ENCODE measurements at places on chromosomes 6 and 20. TPM values are rescaled to one million over a fixed set of nuclear protein-coding genes. Genes with fewer than 3 reads are reported as not detected.

GRCh38 chr6:48917233-48917632 lies 545.8 kb downstream of the MMUT start:
- H3K36me3 ChIP-seq: no peaks in the 10 kb centered on the region
- H3K4me1 ChIP-seq: no peaks in the 10 kb centered on the region
- DNase-seq: no peak
- H3K27me3 ChIP-seq: no peaks in the 10 kb centered on the region

DNA sequence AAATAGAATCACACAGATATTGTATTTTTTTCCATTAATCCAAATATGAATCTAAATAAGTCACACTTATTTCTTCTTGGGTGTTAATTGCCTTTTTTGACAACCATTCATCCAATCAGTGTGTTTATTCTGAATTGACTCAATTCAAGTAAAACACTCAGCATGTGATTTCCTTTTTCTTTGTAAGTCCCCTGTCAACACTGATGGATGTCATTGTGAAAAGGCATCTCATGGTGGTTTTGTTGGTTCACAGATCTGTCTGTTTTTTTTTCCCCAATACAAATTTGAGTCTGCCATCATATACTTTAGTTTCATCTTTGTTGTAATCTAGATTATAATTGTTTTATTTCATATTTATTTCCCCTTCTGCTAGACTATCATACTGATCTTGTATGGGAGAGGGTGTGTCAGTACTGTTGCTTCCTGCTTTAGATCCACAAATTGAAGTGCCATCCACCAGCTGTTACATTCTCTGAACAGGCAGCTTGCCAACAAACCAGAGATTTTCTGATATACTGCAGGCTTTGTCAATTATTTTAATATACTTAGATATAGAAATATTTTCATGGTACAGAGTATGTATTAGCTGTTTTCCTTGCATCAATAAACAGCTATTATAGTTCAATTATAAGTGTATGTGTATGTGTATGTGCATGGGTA lies 64.2 kb upstream of the FLRT3 start:
- no peak overlapping the region for H3K27ac ChIP-seq
- DNase-seq: no peak
- no peaks in the 10 kb centered on the region for H3K36me3 ChIP-seq
- H3K27me3 ChIP-seq: no peaks in the 10 kb centered on the region
- no peaks in the 10 kb centered on the region for H3K4me1 ChIP-seq
- H3K4me3 ChIP-seq: no peak overlapping the region

Gene TCP11
- 0.65 TPM for total RNA-seq

- peaks cover 2% of the 10 kb centered on the region for H3K27me3 ChIP-seq
- peaks cover 11% of the 10 kb centered on the region for H3K4me1 ChIP-seq
- DNase-seq: no peak
- no peak overlapping the region for H3K27ac ChIP-seq
- peaks cover 10% of the 10 kb centered on the region for H3K36me3 ChIP-seq
Measured at GRCh38 chr20:3222635-3223600, 13.6 kb downstream of the ITPA start.

GRCh38 chr20:36587388-36588070 lies 14.1 kb downstream of the TGIF2 start:
- DNase-seq: no peak
- no peaks in the 10 kb centered on the region for H3K27me3 ChIP-seq
- no peaks in the 10 kb centered on the region for H3K36me3 ChIP-seq
- H3K27ac ChIP-seq: no peak overlapping the region

DNA sequence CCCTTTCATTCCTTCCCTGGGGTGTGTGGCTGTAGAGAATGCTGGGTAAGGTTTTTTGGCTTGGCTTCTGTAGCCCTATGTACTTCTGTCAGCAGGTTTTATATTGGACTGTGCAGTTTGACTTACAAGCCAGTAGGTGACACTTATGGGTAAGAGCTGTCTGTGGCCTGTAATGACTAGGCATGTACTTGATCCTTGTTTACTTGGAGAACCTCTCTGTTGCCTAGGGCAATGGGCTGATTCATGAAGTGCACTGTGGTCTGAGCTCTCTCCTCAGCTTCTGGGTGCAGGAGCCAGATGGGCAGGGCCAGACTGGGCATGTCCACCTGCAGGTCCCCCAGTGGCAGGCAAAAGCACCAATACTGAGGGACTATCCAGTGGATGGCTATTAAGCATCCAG lies 544.6 kb downstream of the ADGRB3 start:
- H3K27ac ChIP-seq: no peak overlapping the region
- no peaks in the 10 kb centered on the region for H3K27me3 ChIP-seq
- H3K4me1 ChIP-seq: no peaks in the 10 kb centered on the region
- H3K36me3 ChIP-seq: no peaks in the 10 kb centered on the region
- no peak for DNase-seq

DNA sequence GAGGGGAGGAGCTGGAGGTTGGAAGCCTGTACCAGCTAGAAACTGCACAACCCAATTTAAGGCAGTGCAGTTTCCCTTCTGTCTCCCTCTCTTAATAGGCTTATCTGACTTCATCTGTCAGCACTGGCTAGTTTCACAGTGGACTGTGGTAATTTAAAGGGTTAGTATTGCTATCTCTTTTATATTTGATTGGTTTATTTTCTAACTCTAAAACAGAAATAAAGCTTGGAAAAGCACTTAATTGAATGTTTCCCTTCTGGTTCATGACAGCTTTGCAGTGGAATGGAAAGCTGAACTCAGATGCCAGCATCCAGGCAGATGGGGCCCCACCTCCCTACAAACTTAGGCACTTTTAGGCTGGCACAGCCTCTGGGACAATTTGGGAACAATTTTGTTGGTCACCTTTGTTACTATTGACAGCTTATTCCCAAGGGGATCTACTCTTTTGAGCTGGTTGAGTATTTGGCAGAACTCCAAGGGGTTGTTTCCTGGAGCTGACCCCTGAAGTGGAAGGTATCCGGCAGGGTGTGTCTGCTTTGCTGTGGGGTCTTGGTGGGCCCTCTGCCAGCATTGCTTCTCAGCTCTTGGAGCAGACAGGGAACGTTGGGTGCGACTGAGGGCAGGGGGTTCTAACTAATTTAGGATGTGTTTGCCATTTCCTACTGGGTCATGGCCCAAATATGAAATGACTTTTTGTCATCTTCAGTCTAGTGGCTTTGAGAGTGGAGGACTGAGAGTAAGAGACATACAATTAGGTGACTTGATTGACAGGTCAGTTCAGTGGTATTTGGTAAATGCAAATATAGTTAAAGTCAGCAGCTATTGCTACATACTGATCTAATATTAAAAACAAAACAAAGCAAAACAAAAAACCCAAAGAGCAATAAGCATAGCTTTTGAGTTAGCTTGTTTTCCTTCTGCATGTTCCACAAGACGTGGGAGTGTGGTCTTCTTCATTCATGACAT lies 9.3 kb downstream of the SH3BGRL2 start:
- DNase-seq: no peak
- H3K27me3 ChIP-seq: no peaks in the 10 kb centered on the region
- no peak overlapping the region for H3K27ac ChIP-seq

DNA sequence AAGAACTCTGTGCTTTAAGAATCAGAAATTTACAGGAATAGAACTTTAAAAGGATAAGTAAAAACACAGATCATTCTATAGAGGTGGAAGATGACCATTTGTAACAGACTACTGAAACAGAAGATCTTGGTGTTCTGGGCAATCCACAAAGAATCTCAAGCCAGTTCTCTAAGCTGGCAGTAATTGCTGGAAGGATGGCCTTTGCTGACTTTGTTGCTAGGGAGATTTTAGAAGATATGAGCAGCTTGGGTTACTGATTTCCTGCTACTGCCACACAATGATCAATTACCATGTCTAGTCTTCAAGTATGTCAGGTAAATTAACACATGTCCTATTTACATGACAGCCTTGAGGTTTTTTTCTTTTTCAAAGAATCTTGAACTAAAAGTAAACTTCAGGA lies 31.1 kb downstream of the SNAP91 start:
- no peak overlapping the region for H3K4me3 ChIP-seq
- no peak overlapping the region for H3K27ac ChIP-seq
- H3K4me1 ChIP-seq: no peaks in the 10 kb centered on the region
- DNase-seq: no peak
- no peaks in the 10 kb centered on the region for H3K36me3 ChIP-seq
- no peaks in the 10 kb centered on the region for H3K27me3 ChIP-seq

Gene PCK1
- total RNA-seq: not detected

- H3K27ac ChIP-seq: no peak overlapping the region
- H3K36me3 ChIP-seq: no peaks in the 10 kb centered on the region
- no peak overlapping the region for H3K4me3 ChIP-seq
- H3K27me3 ChIP-seq: no peaks in the 10 kb centered on the region
- peaks cover 15% of the 10 kb centered on the region for H3K4me1 ChIP-seq
Measured at GRCh38 chr6:34705241-34705640, 8.7 kb upstream of the ILRUN start.

- H3K4me3 ChIP-seq: no peak overlapping the region
- DNase-seq: peak; percentile 3
- no peaks in the 10 kb centered on the region for H3K36me3 ChIP-seq
- no peaks in the 10 kb centered on the region for H3K4me1 ChIP-seq
- no peak overlapping the region for H3K27ac ChIP-seq
Measured at GRCh38 chr6:25934735-25935313, 4.3 kb upstream of the SLC17A2 start.
